Umbilical cord (tissue), 2 donors: ENCODE measurements at places on chromosomes 12 and 14. TPM values are rescaled to one million over a fixed set of nuclear protein-coding genes. Genes with fewer than 3 reads are reported as not detected.

Gene TAS2R14
- 21.4 TPM for total RNA-seq

Gene GRIN2B
- total RNA-seq = 2.6 TPM

Gene FAM161B
- 8.4 TPM for total RNA-seq

Gene DAO
- total RNA-seq = not detected

Gene PAH
- 2.2 TPM for total RNA-seq

Gene SLC38A2
- 535 TPM for total RNA-seq

Gene IQSEC3
- total RNA-seq = 7.7 TPM

Gene MGAT4C
- 11.6 TPM for total RNA-seq

DNA sequence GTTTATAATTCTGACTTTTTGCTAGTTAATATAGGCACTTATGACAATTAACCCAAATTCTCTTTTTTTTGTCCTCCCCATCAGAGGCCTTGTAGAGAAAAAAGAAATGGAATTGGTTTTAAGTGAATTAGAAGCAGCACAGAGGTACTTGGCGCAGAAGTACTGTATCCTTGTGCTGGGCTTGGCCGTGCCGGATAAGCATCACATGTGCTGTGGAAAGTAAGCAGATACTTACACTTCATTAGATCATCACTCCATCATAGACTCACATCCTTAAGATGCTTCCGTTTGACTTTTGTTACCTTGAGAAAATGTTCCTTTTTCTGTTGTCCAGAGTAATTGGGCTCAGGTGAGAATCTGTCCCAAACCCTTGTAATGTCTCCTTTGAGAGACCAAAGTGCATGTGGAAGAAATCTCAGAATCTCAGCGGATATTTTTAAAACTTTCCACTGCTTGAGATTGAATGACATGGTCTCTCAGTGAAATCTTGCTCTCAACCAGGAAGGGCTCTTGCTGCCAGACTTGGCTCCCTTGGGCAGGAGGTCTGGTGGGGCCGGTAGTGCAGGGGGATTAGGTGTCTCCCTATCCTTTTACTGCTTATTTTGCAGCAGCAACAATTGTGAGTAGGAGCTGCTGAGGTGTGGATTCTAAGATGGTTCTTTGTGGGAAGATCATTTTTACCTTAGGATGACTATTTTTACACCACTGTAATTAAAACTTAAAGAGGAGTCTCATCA, 24.8 kb downstream of the PPP1R36 start:
- DNase-seq = peak; percentile 49

DNA sequence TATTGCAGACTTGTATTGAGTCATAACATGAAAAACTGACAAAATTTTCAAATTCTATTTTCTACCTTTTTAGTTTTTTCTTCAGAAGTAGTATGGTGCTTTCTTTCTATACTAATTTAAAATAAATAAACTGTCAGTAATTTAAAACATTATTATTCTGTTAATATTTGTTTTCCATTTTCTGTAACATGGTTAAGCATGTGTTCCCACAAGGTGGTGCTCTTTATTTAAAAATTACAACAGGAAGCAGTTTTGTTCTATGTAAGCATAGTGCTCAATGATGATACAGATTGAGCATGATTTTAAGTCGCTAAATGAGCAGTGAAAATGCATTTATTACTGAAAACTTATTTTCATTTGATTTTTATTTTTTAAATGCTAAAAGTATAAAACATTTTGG, 114.6 kb downstream of the PPFIA2 start:
- peak; percentile 56 for DNase-seq

- DNase-seq = no peak
Measured at GRCh38 chr12:90071996-90072395, 363.4 kb upstream of the ATP2B1 start.

DNA sequence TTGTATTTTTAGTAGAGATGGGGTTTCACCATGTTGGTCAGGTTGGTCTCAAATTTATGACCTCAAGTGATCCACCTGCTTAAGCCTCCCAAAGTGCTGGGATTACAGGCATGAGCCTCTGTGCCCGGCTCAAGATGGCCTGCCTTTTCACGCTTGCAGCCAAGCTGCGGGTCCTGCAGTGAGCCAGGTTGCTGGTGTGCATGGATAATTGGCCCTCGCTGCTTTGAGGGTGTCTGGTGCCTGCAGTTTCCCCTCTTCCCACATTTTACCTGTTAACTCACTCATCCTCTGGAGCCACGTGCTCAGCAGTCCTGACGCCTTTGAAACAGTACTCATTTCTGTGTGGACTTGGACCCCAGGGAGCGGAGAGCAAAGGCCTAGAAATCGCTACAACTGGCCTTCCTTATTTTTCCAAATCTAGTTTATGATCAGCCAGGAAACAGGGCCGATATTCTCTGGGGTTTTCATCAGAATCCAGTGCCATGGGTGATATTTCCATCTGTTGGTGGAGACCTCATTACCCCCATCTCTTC, 42.2 kb downstream of the TPCN1 start:
- DNase-seq = no peak

GRCh38 chr14:103028161-103028767, 29.1 kb downstream of the CDC42BPB start:
- DNase-seq = no peak

DNA sequence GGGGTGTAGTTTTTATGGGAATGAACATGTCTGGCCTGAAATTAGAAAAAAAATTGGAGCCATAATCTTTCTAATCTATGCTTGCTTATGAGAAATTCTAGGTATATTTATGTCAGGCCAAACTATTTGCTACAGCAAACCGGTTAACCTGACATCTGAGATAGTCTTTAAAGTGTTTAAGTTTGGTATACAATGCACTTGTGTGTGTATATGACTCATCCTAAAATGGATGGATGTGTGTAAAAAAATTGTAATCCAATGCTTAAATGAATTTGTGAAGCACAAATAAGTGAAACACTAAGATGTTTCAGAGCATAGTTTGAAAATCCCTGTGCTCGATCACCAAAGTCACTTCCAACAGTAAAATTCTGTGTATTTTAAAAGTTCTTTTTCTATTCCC, 6.7 kb downstream of the CNOT2 start:
- DNase-seq = no peak

DNA sequence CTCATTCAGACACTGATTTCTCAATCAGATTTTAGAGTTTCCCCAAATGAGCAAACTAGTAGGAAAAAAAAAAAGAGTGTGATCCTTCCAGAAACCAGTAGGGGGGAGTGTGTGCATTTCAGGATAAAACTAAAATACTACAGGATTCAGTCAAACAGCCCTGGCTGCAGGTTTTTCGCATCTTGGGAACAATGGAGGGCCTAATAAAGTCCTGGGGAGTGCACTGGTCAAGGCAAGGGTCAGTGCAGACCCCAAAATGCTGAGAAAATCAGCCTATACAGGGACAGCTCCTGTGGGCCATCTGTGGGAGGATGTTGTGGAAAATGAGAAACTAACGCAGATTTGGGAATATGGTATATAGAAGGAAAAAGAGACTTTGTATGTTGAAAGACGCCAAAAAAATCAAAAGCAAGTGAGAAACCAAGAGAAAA, 22.2 kb upstream of the ABCD4 start:
- DNase-seq = peak; percentile 15

GRCh38 chr14:105480807-105481801, 5.6 kb upstream of the CRIP1 start:
- DNase-seq = peak; percentile 93
